ENCODE measurements at places on chromosomes 13 and 19.

DNA sequence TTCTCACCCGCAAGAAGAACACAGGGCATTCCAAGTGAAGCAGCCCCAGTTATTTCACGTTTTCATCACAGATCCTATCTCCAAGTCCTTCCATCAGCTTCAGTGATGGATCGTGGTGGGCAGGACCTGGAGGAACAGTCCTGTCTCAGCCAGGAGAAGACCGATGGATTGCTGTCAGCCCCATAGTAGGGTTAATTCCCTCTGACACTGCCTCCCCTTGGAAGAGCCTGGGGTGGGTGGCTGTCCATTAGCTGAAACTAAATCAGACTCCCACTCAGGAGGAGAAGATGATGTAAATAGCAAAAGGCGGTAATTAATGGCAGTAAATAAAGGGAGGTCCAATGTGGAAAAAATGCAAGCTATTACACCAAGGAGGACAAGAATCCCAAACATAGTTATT, 131.0 kb downstream of the TNFRSF19 start:
- no peak for DNase-seq

GRCh38 chr13:36006347-36006746, 124.8 kb downstream of the DCLK1 start:
- DNase-seq: no peak

GRCh38 chr19:50896591-50897190, 14.5 kb downstream of the KLK4 start:
- DNase-seq: peak; percentile 35

GRCh38 chr19:17685451-17686022, 2.6 kb downstream of the UNC13A start:
- DNase-seq: no peak

All from renal cortex interstitium (tissue), 15 donors.